Mononuclear cell (primary cell): ENCODE measurements at places on chromosomes 7 and 10. TPM values are rescaled to one million over a fixed set of nuclear protein-coding genes. Genes with fewer than 3 reads are reported as not detected.

The SLC26A4 gene
- total RNA-seq, result not detected

The RNLS gene
- 2.4 TPM for total RNA-seq

The SPDYE2B gene
- total RNA-seq, result 0.21 TPM

The INHBA gene
- total RNA-seq, result 5.5 TPM

The ANKRD30A gene
- not detected for total RNA-seq

The LDB3 gene
- not detected for total RNA-seq

The THSD7A gene
- 0.10 TPM for total RNA-seq

The TMEM176A gene
- 2.1 TPM for total RNA-seq

The MYL7 gene
- total RNA-seq, result not detected

The ITPRID1 gene
- total RNA-seq, result 0.73 TPM

The FAM25C gene
- not detected for total RNA-seq

The MMP21 gene
- 0.21 TPM for total RNA-seq

The CTAGE8 gene
- total RNA-seq, result 0.73 TPM

The TMEM130 gene
- total RNA-seq, result 0.21 TPM

The CHRM2 gene
- under 0.01 TPM for total RNA-seq

The CCNJ gene
- total RNA-seq, result 14.7 TPM

The GARIN1A gene
- 0.52 TPM for total RNA-seq

The TSPAN13 gene
- total RNA-seq, result 5.0 TPM

The PDE6C gene
- total RNA-seq, result not detected

The AGMO gene
- total RNA-seq, result not detected

The MAGI2 gene
- 0.42 TPM for total RNA-seq

The C1QL3 gene
- total RNA-seq, result not detected

The JCAD gene
- total RNA-seq, result 0.10 TPM

The TLX1 gene
- total RNA-seq, result not detected

The TFAM gene
- 32.8 TPM for total RNA-seq

The CACUL1 gene
- total RNA-seq, result 49.3 TPM

The CARD11 gene
- 39.1 TPM for total RNA-seq

The GATA3 gene
- total RNA-seq, result 7.3 TPM

The CPA2 gene
- total RNA-seq, result not detected

The FFAR4 gene
- total RNA-seq, result under 0.01 TPM

The DEPP1 gene
- 0.21 TPM for total RNA-seq

The MYOZ1 gene
- not detected for total RNA-seq

The SH2D4B gene
- 0.10 TPM for total RNA-seq

The PDK4 gene
- total RNA-seq, result 1.2 TPM

The FRG2B gene
- not detected for total RNA-seq

The FAM24B gene
- 6.9 TPM for total RNA-seq

The CYP26C1 gene
- not detected for total RNA-seq

The CYP2E1 gene
- 0.42 TPM for total RNA-seq

The PLXNA4 gene
- total RNA-seq, result 2.6 TPM

The SMKR1 gene
- 0.31 TPM for total RNA-seq

The AMZ1 gene
- 0.63 TPM for total RNA-seq

The PON3 gene
- not detected for total RNA-seq

The BAIAP2L1 gene
- 0.31 TPM for total RNA-seq

The TMEM270 gene
- total RNA-seq, result not detected

The CALHM2 gene
- 10.3 TPM for total RNA-seq

The EIF5AL1 gene
- 0.73 TPM for total RNA-seq

The CALML3 gene
- total RNA-seq, result not detected

The FXYD4 gene
- total RNA-seq, result not detected

The CLDN3 gene
- not detected for total RNA-seq

The LRRC18 gene
- not detected for total RNA-seq

The GIMAP5 gene
- total RNA-seq, result 102 TPM

The GFRA1 gene
- total RNA-seq, result not detected

The PPP1R17 gene
- total RNA-seq, result not detected

The TDRD1 gene
- 0.10 TPM for total RNA-seq

The CAV1 gene
- total RNA-seq, result 1.5 TPM

The HOGA1 gene
- not detected for total RNA-seq

The ZNF503 gene
- total RNA-seq, result 4.7 TPM
